ENCODE measurements at places on chromosomes 5 and 9.

GRCh38 chr5:107652839-107653607 lies 17.7 kb downstream of the EFNA5 start:
- no peak for DNase-seq

DNA sequence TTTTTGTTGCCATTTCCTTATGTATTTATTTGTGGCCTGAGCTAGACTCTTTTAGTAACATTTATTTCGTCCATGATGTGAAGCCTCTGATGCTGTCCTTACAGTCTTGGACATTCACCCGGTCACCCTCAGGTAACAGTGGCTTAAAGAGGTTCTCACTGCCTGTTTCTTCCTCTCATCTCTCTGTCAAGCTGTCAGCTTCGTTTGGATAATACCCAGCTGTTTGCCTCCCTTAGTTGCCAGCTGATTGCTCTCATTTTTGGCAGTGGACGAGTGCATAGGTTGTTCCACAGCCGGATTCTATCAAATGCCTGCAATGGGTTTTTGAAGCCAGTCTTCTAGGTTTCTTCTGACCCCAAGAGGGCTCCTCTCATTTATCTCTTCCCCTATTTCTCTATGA lies 427.7 kb downstream of the MED10 start:
- DNase-seq = no peak

DNA sequence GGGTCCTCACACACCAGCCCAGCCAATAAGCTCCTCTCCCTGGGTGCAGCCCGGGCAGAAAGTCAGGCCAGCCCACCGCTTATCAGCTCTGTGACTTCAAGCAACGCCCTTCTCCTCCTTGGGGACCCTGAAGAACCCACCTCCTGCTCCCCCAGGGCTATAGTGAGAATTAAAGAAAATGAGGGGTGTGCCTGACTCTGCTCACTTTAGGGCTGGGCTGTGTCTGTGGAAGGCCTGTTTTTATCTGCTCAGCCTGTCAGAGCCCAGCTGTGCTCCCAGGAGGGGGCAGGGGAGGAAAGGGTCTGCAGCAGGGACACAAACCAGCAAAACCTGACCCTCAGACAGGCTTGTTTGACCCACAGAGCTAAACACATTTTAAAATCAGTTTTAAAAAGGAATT lies 3.9 kb downstream of the GPRIN1 start:
- no peak for DNase-seq

- DNase-seq = no peak
Measured at GRCh38 chr9:77663754-77664153, 15.6 kb upstream of the GNA14 start.

- no peak for DNase-seq
Measured at GRCh38 chr5:93874491-93874890, 133.1 kb upstream of the POU5F2 start.

- no peak for DNase-seq
Measured at GRCh38 chr5:52804981-52805380, 17.3 kb downstream of the ITGA1 start.

DNA sequence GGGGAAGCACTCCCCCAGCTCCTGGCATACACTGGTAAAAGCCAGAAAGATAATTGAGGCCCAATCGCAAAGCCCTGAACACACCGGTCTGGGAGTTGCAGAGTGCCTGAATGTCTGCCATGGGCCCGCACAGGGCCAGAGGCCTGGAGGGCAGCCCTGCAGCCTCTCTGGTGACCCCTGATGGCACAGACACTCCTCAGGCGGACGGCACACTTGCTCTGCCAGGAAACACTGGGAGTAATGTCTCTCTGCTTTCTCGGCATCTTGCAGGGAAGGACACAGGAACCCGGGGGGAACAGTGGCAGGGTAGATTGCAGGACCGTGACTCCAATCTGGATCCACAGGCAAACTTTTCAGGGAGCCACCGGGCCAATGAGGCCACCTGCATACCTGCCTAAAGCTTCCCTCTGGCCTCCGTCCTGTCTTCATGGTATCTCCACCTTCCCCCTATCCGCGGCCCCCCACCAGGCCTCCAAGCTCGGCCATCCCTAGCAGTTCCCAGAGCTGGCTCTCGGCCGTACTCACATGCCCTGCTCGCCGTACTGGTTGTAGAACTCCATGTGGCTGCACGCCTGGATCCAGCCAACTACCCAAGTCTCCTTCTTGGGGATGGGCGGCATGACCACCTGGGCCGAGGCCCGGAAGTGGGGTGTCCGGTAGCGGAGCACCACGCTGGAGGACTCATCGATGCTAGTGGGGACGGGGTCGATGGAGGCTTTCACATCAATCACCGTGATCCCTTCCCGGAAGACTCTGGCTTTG lies 797 bp downstream of the FAM78A start:
- DNase-seq = no peak

DNA sequence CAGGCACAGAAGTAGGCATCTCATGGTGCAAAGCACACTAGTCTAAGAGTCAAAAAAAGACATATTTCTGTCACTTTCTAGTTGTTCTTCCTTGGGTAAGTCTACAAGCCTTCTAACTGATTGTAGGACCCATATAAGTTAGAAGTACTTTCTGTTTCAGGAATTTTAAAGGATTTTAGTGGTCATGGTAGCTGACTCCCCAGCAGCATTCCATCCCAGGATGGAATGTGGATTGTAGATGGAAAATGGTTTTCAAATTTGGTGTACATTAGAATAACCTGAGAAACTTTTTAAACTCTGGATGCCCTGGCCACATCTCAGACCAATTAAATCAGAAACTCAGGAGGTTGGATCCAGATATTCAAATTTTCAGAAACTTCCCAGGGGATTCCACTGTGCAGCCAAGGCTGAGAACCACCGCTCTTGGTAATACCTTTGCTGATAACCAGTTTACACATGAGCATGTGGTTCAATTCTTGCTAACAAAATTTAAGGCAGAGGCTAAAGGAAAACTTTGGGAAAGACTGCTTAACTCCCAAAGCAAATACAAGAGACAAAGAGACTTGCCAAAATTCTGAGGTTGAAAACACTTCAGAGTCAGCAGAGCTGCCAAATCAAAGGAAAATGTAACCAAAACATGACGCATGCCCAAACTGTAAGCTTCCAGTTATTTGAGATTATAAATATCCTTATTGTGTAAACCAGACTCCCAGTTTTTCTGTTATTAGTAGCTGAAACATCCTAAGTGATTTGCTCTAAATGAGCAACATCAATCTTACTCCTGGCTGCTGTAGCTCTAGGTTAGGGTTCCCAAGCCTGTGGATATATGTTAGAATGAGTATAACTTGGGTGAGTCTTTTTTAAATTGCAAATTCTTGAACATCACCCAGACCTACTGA lies 145.4 kb upstream of the MTAP start:
- peak; percentile 28 for DNase-seq

DNA sequence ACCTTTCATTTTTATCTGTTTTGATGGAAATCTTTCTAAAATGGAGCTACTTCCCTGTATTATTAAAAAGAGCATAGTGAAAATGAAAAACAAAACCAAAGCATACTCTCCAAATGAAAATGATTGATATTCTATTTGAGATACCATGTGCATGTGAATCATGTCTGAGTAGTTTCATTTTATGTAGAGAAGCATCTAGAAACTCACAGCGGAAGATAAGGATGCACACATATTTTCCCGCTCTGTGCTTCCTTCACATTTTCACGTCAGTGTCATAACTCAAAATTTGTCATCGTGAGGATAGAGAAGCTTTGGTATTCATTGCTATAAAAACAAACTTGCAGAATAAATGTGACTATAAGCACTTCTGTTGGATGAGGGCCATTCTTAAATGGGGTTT lies 34.0 kb upstream of the CLINT1 start:
- DNase-seq = no peak

DNA sequence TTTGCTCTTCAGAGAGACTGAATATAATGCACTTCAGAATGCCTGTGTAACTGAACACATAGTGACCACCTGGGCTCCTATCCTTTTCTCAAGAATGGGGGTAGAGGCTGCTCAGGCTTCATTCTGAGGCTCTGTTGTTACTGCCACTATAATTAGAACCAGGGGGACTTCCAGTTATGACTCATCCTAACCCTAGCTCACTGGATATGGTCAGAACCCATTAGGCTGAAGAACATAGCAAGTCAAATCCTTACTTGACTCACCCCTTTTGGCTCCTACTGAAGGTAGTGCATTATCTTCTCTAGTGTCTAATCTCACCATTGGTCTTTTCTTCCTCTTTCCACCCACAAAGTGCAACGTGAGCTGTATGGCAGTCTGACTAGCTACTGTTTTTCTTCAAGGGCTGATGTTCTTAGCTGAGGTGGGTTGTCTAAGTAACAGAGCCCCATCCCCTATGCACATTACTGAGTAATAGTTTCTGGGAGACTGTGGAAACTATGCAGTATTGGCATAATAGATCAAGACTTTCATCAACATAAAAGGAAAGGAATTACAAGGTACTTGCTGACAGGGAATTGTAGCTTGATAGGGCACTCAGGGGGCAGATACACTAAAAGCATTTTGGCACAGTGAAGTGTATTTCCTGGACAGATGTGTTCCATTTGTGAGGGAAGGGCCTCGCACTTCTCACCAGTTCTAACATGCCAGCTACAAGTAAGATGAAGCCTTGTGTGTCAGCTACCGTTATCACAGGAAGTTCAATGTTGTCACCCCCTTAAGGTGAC lies 431.0 kb upstream of the MEF2C start:
- DNase-seq = peak; percentile 76

GRCh38 chr9:98851730-98852459 lies 44.4 kb downstream of the GALNT12 start:
- DNase-seq = peak; percentile 29

DNA sequence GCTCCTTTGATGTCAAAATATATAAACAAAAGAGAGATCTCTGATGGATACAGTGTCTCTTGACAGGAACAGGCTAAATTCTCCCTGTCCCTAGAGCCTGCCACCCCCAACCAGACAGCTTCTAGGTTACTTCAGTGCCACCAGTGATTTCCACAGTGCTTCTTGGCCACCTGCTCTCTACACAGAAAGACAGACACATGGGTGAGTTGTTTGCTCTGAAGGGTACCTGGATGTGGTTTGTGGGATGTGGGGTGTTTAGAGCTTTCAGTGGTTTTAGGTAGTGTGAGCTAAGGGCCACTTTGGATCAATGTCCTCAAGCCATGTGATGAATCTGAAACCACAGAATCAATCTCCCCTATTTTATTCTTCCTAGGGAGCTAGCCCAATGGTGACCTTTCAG lies 125.4 kb downstream of the ANKRD18B start:
- DNase-seq = no peak

GRCh38 chr9:26781906-26782305 lies 110.7 kb downstream of the CAAP1 start:
- no peak for DNase-seq

GRCh38 chr9:81264516-81264915 lies 424.8 kb downstream of the TLE1 start:
- DNase-seq = peak; percentile 22

DNA sequence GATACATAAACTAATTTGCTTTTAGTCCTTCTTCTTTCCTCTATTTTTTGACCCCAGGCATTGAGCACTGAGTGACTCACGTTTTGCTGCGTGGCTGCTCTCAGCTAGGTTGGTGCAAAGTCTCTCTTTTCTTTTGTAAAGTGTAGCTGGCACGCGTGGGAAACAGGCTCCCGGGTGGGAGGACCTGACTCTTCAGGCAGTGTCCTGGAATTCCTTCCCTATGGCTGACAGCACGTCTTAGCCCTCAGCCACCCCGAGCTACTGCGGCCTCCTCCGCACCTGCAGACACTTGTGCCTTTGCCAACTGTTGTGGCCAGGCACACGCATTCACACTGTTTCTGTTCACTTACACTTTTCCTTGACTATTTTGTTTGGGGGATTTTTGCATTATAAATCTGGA lies 877 bp upstream of the SCGB3A1 start:
- no peak for DNase-seq
